Urinary bladder (tissue), 4 donors: ENCODE measurements at places on chromosomes 3 and 15.

DNA sequence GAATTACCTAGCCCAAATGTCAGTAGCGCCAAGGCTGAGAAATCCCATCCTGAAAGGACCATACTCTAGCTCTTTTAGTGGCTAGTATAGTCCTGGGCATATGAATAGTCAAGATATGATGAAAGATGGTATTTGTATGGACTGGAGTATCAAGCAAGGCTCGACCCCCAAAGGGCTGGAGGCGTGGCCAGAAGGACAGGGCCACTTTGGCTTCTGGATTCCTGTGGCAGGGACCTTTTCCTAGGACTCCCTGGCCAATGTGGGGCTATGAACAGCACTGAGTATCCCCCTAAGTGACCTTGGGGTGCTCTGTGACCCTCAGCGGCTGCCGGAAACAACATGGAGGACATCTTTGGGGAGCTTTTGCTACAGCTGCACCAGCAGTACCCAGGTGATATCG, 6.0 kb downstream of the MPI start:
- no peak for DNase-seq

GRCh38 chr15:101198800-101199199, 53.0 kb downstream of the CHSY1 start:
- DNase-seq, result no peak

- DNase-seq, result no peak
Observed at GRCh38 chr3:185365291-185366073, 2.5 kb downstream of the MAP3K13 start.

DNA sequence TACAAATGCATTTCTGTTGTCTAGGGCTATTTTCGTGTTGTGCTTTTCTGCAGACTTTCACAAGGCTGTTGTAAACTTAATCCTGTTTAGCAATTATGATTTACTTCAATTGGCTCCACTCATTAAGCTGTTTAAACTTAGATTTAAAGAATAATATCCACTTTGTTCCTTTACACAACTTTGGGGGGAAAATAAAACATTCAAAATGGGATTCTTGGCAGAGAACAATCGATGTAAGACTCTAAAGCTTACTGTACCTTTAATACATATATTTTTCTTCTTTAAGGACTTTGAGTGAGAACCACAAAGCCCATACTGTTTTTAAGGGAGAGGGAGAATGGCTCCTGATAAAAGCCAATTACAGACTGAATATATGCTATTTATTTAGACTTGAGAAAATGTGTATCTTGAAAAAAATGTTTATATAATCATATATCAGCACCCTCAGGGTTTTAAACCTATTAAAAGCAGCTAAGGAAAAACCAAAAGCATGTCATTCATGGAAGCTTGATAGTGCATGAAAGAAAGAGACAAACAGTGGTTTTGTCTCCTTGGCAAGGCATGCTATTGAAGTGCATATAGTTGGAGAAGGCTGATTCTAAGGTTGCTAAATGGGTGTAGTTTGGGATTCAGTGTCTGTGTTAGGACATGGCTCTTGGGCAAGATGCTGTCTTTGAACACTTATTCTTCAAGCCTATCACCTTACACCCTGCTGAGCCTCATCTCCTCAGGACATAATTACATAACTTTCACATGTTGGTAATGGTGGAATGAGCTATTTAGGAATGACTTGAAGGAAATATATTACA, 293.4 kb upstream of the TBC1D5 start:
- no peak for DNase-seq

DNA sequence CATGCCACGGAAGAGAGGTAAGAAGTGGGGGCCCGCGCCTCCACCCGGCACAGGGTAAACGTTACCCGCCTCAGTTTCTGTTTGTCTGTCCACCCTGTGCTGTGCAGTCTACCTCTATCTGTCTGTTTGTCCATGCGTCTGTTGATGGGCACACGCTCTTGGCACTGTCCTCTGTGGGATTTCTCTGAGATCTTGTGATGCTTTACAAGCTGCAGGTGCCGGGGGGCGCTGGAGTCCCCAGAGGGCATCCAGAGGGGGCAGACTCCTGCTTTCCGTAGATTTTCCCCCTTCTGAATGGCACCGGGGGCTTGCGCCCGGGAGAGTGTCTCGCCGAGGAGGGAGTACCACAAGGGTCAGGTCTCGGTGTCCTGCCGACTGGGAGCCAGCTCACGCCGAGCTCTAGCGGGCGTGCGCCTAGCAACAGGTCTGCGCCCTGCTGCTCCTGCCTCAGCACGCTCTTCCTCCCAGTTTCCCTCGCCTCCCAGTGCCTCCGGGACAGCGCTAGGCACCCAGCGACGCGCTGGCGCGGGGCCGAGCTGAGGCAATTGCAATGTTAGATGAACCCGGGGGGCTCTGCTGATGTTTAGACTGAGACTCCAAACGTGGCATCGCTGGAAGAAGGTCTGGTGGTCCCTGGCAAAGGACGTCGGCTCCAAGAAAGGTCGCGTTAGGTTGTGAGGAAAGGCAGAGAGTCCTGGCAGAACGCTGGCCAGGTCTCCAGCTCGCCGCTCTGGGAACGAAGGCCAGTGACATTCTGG, 667 bp downstream of the CEMIP start:
- no peak for DNase-seq

DNA sequence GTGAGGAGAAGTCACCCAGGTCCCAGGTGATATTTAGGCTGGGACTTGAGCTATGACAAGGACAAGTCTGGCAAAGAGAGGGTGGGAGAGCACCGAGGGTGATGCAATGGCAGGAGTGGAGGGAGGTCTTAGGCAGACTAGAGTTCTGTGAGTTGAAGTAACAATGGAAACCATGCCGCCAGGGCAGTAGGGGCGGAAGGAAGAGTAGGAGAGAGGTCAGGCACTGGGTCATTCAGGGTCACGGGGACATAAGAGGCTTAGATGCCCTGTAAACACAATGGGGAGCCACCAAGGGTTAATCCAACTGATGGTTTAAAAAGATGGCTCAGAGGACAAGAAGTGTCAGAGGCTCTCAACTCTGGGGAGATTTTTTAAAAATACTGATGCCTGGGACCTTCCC, 199.7 kb upstream of the LRTM1 start:
- no peak for DNase-seq

DNA sequence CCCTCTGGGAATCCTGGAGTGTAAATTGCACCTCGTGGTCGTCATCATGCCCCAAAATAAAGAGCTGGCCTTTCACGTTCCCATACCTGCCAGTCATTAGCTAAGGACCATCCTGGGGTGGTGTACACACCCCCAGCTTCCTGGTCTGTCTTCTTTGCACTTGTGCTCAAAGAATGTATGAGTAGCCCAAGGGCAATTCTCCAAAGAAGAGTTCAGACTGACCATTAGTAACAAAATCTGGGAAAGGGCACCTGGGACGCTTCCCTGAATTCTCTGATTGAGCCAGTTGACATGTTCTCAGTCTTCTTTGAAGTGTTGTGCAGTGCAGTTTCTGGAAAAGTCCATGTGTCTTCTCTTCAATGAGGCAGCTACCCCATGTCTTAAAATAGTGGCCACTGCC, 34.8 kb downstream of the FAM3D start:
- DNase-seq, result no peak

GRCh38 chr15:70114221-70114620, 16.5 kb upstream of the TLE3 start:
- DNase-seq, result no peak

- no peak for DNase-seq
Observed at GRCh38 chr3:194381460-194381875, 11.9 kb upstream of the LRRC15 start.

DNA sequence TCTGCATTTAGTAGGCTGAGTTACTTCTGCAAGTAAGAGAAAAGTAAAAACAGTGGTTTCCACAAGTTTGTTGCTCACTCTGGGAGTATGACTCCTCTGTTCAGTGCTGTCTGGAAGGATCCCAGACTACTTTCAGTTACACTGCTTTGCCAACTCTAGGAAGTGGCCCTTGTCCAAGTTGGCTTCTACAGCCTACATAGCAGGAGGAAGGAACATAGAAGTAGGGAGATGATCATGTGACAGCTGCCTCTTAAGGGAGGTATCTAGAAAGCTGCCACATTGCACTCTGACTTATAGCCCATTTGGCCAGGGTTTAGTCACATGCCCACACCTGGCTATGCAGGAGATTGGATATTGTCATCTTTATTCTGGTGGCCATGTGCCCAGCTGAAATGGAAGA, 298.1 kb downstream of the NSUN3 start:
- no peak for DNase-seq

GRCh38 chr3:152419748-152420147, 151.0 kb downstream of the MBNL1 start:
- no peak for DNase-seq

- DNase-seq, result no peak
Observed at GRCh38 chr15:95687061-95687460, 643.4 kb upstream of the NR2F2 start.

DNA sequence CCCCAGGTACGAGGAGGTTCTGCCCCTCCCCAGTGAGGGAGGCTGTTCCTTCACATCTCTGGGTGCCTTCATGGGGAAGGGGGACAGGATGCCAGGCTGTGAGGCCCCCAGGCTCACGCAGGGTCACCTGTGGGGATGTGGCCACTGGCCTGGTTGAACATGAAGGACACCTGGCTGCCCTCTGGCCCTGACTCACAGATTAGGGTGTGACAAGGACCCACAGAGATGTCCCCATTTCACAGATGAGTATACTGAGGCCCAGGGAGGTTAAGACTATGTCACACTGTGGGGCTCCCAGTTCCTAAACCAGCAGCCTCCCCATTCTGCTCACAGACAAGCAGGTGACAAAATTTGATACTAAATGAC, 42.4 kb downstream of the PCSK6 start:
- DNase-seq, result no peak

- DNase-seq, result no peak
Observed at GRCh38 chr3:12265508-12265907, 23.4 kb upstream of the PPARG start.
